ENCODE measurements at places on chromosomes 1 and 21. TPM values are rescaled to one million over a fixed set of nuclear protein-coding genes. Genes with fewer than 3 reads are reported as not detected.
A peak's percentile ranks its signal among the peaks of the same experiment; 100 is the strongest.

GRCh38 chr1:64243757-64244080 lies 40.3 kb downstream of the UBE2U start:
- no peak for DNase-seq

DNA sequence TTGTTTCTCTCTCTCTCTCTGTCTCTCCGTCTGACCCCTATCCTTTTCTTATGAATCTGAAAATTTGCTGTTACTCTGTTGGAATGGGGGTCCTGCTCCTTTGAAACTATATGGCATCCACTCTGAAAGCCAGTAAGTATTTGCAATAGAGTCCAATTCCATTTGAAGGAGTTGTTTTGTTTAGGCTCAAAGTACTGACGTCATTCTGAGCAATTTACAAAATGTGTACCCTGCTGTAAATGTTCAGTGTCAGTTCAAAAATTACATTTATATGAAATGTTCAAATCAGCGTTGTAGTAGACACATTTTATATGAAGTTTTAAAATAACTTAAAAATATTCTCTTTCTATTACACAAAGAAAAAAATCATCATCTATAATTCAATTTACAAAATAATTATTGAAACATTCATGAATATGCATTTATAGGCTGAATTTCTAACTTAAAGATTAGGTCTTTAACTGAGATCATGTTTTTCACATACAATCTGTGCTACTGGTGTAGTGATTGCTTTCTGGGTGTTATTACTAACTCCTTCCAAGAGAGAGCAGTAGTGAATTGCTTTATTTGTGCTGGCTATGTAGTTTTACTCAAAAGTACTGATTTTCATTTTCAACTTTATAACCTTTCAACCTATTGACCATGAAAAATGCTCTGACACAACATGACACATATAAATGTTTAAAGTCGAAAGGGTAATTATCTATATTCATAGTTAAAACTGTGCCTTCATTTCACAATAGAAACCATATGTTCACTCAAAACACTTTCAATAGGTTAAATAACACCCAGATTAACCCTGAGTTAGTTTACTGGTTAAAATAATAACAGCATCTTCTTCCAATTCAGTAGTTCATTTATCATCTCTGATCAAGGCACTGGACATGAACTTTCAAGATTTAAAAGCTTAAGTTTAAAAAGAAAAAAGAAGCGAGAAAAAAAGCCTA lies 253.1 kb upstream of the ADGRL4 start:
- peak; percentile 27 for DNase-seq

GRCh38 chr21:17045214-17045853 lies 467.5 kb upstream of the CXADR start:
- DNase-seq = no peak

The CNKSR1 gene
- total RNA-seq = 7.8 TPM

DNA sequence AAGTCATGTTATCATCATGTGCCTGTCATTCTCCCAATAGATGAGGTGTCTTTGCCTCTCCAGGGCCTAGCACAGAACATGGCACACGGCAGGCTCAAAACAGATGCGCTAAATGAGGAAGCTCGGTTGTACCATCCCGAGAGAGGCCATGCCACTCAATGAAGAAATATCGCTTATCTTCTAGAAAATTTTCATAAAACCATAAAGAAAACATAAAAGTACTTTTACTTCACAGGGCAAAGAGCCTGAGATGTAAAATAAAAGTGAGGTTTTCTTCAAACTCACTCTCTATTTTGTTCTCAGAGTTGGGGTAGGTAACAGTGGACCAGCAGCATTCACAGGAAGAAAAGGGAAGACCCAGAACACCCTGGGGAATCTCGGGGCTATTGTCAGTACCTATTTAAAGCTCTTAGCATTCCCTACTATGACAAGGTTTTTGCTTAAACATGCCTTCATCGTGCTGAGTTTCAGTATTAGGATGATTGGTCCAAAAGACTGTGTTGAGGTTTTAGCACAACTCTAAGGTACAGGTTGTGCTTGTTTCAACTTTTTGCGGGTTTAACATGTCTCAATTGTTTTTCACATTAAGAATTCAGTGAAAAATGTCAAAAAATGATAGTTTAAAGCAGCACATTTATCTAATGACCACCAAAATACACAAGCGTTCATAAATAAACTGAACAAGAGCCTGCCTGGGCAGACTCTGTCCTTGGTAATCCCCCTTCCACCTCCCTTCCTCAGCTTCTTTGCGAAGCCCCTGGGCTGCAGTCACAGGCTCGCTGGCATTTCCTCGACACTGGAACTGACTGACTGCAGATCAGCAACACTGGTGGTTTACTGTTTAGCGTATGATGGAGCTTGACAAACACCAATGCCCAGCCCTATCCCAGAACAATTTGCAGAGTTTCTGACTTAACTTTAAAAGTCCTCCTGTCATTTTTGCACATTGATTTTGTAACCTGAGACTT lies 55.6 kb downstream of the COQ8A start:
- peak; percentile 57 for DNase-seq

GRCh38 chr1:196462086-196462485 lies 146.2 kb downstream of the KCNT2 start:
- no peak for DNase-seq

GRCh38 chr1:44707959-44708831 lies 22.8 kb downstream of the RNU5D-1 start:
- peak; percentile 48 for DNase-seq

DNA sequence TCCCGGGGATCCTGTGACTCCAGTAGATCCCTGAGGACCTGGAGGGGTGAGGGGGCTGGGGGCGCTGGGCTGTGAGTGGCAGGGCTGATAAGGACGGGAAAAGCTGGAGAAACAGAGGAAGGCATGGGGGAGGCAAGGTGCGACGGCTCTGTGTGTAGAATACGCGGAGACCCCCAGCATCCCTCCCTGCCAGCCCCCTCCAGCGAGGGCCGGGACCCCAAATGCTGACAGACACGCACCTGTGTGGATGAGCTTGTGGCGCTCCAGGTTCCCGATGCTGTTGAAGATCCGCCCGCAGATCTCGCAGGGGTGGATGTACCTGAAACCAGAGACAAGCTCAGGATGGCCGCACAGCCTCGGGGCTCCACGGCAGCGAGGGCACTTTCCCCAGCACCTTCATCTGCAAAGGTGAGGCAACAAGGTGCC lies 53.0 kb upstream of the RIPK4 start:
- no peak for DNase-seq

DNA sequence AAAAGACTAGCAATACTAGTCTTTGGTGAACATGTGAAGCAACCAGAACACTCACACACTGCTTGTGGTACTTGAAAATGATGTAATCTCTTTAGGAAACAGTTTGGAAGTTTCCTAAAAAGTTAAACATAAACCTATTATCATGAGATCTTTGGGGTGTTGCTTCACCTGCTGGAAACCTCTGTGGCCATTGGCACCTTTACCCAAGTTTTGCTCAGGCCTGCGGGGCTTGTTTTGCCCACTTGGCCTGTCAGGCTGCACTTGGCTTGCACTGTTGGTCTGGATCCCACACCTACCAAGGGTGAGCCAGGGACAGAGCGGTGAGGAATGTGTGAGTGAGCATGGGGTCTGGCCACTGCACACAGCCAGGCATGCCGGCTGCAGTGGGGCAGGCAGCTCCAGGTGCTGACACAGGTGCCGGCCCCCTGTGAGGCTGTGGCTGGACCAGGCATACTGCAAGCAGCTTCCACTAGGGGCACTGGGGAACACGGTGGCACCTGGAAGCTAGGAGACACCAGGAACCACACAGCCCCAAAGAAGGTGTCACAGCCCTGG lies 14.4 kb upstream of the FNBP1L start:
- DNase-seq = no peak

DNA sequence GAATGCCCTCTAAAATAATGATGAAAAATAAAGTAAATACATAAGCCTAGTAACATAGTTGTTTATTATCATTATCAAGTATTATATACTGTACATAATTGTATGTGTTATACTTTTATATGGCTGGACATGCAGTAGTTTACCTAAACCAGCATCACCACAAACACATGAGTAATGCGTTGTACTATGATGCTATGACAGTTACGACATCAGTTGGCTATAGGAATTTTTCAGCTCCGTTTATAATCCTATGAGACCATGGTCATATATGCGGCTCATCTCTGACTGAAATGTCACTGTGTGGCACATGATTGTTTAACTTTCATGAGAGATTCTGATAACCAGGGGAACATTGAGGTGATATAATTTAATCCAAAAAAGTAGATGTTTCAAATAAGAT lies 352.1 kb downstream of the ST6GALNAC3 start:
- DNase-seq = no peak

DNA sequence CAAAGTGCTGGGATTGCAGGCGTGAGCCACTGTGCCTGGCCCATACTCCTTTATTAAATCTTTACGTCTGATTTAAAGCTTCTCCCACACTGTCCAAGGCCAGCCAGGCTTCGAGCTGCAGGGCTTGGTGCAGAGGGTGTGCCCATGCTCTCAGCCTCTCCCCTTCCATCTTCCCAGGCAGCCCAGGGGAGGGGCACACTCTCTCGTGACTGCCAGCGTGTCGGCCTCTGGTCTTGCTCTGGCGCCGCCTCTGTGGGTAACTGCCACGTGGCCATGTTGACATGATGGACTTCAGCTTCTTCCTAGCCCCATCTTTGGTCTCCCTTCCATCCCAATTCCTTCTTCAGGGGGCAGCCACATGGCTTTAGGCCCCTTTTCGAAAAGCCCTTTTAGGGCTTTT lies 4.7 kb downstream of the GPR137B start:
- no peak for DNase-seq

- DNase-seq = no peak
Measured at GRCh38 chr1:54795841-54796468, 5.2 kb downstream of the TTC22 start.

GRCh38 chr1:106498238-106498637 lies 558.2 kb upstream of the PRMT6 start:
- no peak for DNase-seq

GRCh38 chr1:97137862-97138514 lies 416.4 kb downstream of the PTBP2 start:
- peak; percentile 43 for DNase-seq

DNA sequence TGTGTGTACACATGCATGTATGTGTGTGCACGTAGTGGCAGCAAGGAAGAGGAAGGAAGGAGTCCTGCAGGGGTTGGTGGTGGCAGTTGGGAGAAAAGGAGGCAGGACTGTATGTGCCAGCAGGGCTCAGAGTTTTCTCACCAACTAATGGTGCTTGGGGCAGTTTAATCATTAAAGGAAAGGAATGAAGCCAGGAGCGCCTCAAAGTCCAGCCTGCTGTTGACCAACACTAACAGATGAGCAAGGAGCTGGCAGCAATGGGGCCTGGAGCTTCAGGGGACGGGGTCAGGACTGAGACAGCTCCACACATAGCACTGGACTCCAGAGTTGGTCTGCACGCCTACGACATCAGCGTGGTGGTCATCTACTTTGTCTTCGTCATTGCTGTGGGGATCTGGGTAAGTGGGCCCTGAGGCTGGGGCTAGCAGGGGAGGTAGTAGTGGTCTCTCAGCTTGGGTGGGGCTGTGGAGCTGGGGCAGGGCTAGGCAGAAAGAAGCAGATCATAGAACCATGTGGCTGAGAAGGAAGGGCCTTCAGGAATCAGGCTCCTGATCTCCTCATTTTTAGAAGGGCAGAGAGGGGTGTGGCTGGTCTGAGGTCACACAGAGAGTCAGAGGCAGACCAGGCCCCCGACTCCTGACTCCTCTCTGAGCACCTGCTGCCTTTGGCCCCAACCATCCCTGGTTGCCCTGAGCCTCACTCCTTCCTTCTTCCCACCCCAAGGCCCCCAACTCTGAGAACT lies at the start of gene SLC5A9:
Gene SLC5A9, plus strand, starts transcription at position 216 of the 742 bp plus-strand sequence. Its CDS starts 21 bp downstream, at position 237.
- no peak for DNase-seq

The RNF187 gene
- total RNA-seq = 32.3 TPM

- no peak for DNase-seq
Measured at GRCh38 chr1:180954005-180954800, 41.5 kb downstream of the KIAA1614 start.

- peak; percentile 99 for DNase-seq
Measured at GRCh38 chr1:204411451-204412204, at the start of gene PPP1R15B. Gene PPP1R15B (minus strand): TSS chr1:204411817. CDS start chr1:204411411, 406 bp downstream.

DNA sequence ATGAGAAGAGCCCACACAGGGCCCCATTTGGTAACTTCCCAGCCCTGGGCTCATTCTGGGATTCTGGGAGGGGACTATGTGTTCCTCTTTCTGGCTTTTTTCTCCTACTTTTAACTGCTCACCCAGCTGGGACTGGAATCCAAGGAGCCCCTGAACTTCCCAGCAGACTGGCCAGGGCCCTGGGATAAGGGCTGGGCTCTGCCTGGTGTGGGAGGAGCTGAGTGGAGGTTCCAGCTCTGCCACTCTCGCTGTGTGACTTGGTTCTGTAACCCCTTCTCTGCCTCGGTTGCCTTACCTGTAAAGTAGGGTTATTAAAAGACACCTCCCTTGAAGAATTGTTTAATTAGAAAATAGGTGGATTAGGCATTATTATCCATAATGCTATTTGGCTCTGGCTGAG lies 19.6 kb upstream of the EPB41 start:
- DNase-seq = no peak

DNA sequence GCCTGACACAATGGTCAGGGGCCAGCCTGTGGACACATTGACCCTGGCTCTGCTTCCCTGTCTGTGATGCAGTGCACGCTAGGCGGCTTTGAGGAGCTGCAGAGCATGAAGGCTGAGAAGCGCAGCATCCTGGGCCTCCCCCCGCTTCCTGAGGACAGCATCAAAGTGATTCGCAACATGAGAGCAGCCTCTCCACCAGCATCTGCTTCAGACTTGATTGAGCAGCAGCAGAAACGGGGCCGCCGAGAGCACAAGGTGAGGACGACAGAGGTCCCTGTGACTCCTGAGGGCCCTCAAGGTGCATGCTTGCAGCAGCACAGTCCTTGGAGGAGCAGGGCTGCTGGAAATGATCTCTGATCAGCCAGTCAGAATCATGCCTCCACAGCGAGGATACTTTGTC lies 8.6 kb downstream of the STRIP1 start:
- no peak for DNase-seq
